ENCODE measurements at places on chromosomes 2 and 18.

DNA sequence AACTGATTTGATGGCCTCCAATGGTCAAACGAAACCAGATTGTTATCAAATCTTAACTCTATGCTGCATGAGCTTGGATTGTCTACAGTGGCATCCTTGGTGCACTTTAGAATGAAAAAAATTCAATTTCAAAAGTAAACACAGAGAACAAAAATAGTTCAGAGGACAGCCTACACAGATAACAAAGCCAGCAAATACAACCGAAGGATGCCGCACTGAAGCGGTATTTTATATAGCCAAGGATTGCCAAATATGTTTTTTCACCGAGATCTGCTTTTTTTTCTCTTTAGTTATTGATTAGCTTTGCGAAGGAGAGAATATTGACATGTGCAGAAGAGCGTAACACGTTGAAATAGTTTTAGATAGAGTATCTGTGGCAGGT, 72.0 kb downstream of the SLC4A3 start:
- DNase-seq, result no peak

DNA sequence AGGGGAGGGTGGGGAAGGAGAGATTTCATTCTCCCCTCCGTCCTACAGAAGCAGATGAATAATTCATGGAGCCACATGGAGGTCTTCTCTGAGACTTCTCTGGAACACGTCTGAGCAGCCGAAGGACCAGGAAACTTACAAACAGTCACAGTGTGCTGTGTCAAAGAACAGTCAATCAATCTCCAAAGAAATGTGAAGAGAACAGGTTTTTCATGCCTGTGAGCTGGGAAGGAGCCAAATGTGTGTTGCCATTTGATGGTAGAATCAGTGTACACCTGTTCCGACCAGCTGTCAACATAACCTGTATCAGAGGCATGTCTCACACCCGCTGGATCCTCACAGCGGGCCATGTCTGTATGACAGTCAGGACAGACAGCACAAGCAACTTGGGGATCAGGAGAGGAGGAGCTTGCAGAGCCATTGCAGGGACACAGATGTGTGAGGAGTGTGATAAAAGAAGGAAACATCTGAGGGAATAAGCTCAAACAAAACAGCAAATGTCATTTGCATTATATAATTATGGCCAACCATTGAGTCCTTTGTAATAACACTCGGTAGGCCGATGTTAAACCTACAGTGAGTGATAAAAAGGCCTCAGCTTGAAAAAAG, 298.5 kb downstream of the EN1 start:
- no peak for DNase-seq

GRCh38 chr2:224444783-224445182, 42.9 kb upstream of the FAM124B start:
- DNase-seq, result no peak

DNA sequence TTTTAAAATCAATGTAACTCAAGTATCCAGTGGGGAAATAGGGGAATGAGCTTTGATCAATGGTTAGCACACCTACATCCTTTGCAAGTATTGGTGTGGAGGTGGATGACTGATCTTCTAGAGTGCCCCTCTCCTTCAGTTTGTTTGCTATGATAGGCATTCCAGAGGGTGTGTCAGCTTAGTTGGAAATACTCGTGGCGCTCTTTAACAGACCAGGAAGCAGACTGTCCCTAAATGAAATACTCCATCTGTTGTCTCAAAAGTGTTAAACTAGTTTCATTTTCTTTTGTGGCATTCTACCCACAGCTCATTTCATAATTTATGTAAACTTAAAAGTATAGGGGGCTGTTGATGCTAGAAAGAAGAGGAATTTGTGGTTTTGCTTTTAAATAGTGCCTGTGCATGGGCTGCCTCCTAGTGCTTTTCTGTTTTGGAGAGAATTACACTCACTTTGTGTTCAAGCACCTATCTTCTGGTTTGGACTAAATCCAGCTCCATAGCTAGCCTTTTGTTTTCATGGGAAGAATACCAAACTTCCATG, 66.2 kb downstream of the STAT1 start:
- DNase-seq, result no peak

GRCh38 chr18:47821314-47821713, 109.1 kb downstream of the SMAD2 start:
- no peak for DNase-seq

- no peak for DNase-seq
These were observed 156.6 kb downstream of the AGPS start for GRCh38 chr2:177549171-177549570.

GRCh38 chr2:205025580-205026240, 480.4 kb downstream of the PARD3B start:
- no peak for DNase-seq

GRCh38 chr2:172884336-172884735, 148.7 kb downstream of the RAPGEF4 start:
- no peak for DNase-seq

GRCh38 chr2:182043021-182043420, 57.4 kb downstream of the PPP1R1C start:
- DNase-seq, result no peak

DNA sequence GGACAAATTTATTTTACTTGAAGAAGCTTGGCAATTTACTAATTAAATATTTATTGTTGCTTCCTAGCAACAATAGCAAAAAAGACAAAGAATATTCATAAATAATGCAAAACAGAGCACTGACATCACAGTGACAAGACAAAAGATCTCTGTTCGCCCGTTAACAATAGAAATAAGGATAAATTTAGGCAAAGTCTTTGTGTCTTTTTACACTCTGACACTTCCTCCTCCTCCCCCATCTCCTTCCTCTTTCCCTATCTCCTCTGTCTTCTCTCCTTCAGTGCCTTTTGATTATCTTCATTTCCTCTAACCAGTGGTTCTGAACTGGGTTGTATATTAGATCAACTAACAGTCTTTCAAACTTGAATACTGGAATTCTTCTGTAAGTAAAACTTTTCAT, 808.4 kb downstream of the ERBB4 start:
- no peak for DNase-seq

GRCh38 chr2:61335187-61335586, 135.7 kb downstream of the USP34 start:
- no peak for DNase-seq
